Kidney epithelial cell (primary cell): ENCODE measurements at places on chromosomes 11 and 22. TPM values are rescaled to one million over a fixed set of nuclear protein-coding genes. Genes with fewer than 3 reads are reported as not detected.

Gene PHF21B
- total RNA-seq: 1.5 and 4.2 TPM in 2 replicates

Gene C11orf21
- total RNA-seq: not detected in 2 replicates

Gene SRSF8
- 34.2 and 39.8 TPM in 2 replicates for total RNA-seq

Gene RASL10A
- total RNA-seq: 0.33 TPM in 1 of 2 replicates, not detected in the other

Gene IGF2
- total RNA-seq: 8.7 and 11.4 TPM in 2 replicates

Gene RPLP2
- total RNA-seq: 708 and 1,183 TPM in 2 replicates

Gene MOGAT2
- total RNA-seq: not detected in 2 replicates

Gene CHRM1
- total RNA-seq: not detected in 2 replicates

Gene OOSP2
- total RNA-seq: not detected in 2 replicates

Gene IL10RA
- total RNA-seq: 0.25 and 0.55 TPM in 2 replicates

Gene NOX4
- 11.2 and 16.8 TPM in 2 replicates for total RNA-seq

Gene C11orf86
- total RNA-seq: not detected in 2 replicates

Gene LARGE1
- 17.8 and 21.0 TPM in 2 replicates for total RNA-seq

Gene MUC2
- not detected in 2 replicates for total RNA-seq

Gene LMNTD2
- total RNA-seq: 1.9 and 4.7 TPM in 2 replicates

Gene ADORA2A
- 0.21 and 0.46 TPM in 2 replicates for total RNA-seq

Gene P2RY6
- total RNA-seq: 4.5 and 6.1 TPM in 2 replicates

Gene OR52H1
- 0.75 TPM in 1 of 2 replicates, not detected in the other for total RNA-seq

Gene SCGB1A1
- not detected in 2 replicates for total RNA-seq

Gene FOLR2
- total RNA-seq: not detected in 2 replicates

Gene PRR33
- not detected in 2 replicates for total RNA-seq

Gene LIF
- total RNA-seq: 108 and 112 TPM in 2 replicates

Gene FOLR1
- 0.55 and 1.7 TPM in 2 replicates for total RNA-seq

Gene CCDC86
- 53.6 and 54.5 TPM in 2 replicates for total RNA-seq

Gene METTL15
- total RNA-seq: 11.6 and 12.3 TPM in 2 replicates
